Stimulated activated CD8-positive, alpha-beta memory T cell treated with anti-CD3 and anti-CD28 coated beads, Interleukin-7, amount 100 ng/mL, for 48 hours (primary cell): ENCODE measurements at places on chromosomes 1 and 21.

GRCh38 chr1:54658164-54658913 lies 16.8 kb downstream of the MROH7 start:
- no peak for DNase-seq

DNA sequence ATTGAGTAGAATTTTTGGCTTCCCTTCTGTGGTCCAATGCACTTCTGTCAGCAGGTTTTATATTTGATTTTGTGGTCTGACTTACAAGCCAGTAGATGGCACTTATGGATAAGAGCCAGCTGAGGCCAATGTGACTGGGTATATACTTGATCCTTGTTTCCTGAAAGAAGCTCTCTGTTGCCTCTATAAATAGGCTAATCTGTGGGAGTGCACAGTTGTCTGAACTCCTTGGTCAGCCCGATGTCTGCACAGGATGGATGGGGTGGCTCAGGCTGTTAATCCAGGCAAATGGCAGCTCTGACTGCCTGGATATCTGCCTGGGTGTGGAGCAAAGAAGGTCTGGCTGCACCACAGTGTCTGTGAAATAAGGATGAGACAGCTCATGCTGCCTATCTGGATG lies 1183.7 kb upstream of the PRMT6 start:
- DNase-seq: no peak

DNA sequence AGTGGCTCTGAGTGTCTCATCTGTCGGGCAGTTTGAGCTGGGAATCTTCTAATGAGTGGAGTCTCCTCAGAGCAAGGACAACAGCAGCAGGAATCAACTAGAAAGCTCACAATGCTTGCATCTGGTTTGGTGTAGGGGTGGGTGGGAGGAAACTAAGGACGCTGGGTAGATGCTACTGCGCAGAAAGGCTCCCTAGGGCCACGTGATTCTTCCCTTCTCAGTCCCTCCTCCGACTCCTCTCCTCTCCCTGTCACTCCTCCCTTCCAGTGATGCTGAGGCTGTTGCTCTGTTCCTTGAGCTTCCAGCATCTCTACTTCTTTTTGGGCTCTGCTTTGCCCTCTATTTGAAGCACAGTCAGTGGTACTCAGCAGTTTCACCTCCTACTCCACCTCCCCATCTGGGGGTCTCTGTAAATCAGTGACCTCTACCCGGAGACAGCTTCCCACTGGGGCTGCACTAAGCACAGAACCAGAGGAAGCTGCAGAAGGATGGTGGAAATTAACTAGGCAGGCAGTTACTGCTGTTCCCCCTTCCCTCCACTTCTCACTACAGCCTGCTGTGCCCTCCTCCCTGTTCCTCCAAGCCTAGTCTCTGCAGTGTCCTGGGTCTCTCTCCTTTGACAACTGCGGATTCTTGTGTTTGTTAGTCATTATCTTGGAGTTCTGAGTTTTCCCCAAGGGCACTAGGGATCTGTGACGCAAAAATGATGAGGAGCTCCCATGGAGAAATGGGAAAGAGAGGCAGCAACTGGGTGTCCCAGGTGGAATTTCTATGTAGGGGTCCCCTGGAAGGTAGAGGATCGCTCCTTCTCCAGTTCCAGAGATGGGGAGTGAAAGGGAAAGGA lies 5.8 kb downstream of the LINGO4 start:
- DNase-seq: no peak

DNA sequence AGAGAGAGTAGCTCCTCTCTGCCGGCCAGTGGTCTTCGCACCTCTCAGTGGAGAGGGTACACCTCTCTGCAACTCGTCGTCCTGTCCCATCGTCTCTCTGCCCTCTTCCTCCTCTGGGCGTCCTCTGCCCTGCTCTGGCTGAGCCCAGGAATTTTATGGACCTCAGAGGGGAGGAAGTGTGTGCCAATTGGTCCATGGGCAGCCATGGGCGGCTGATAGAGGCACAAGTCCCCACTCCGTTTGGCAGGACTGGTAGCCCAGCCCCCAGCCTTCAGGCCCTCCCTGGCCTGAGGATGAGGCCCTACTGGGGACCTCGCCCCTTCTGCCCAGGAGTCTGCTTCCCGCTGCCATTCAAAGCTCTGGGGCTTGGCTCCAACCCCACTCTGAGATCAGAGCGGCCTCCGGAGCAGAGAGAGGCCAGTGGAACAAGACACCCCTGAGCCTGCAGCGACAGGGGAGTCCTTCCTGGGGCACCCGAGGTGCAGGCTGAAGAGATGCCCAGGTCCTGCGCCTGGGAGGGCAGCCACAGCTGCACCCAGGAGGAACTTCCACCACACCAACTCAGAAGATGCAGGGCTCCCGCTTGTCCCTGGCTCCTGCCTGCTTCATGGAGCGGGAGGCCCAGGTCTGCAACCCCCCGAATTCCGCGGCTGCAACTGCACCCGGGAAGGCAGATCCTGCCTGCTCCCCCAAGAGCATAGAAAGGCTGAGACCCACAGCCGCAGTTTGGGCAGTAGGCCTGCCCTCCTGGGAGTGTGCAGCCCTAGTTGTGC lies 659.9 kb downstream of the KCNT2 start:
- DNase-seq: no peak

DNA sequence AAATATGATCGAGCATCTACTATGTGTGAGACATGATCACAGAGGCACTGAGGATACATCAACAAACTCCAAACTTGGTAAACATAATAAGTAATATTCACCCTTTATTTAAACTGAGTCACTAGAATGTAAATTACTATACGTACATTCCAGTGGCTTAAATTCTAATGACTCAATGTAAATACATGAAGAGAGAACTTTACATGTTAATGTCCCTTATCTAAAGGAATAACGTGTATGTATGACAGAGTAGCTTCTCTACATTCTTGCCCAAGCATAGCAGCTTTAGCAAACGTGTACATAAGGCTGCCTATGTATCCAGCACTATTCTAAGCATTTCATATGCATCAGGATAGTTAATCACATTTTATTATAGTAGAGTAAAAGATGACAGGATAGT lies 111.8 kb upstream of the CYYR1 start:
- no peak for DNase-seq

- no peak for DNase-seq
Observed at GRCh38 chr1:241343956-241344355, 13.0 kb downstream of the RGS7 start.

DNA sequence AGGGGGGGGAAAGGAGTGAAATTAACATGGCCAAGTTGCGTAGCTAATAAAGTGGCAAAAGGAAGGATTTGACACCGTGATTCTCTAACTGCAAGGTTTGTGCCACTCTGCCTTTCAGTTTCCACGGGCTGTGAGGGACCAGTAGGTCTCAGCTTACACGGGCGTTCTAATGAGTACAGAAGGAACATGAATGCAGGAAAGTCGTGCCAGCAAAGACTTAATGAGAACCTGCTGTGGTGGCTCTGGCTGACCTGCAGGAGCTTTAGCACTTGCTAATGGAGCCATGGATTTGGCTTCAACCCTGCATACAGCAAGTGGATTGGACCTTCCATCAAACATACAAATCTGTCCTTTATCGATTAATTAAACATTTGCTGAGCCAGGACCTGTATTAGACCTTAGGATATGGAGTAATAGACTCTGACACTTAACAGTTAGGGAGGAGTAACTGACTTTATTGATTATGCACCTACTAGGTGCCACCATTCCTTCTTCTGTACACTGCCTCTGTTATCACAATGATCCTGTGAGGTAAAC lies 15.1 kb upstream of the PITHD1 start:
- no peak for DNase-seq

DNA sequence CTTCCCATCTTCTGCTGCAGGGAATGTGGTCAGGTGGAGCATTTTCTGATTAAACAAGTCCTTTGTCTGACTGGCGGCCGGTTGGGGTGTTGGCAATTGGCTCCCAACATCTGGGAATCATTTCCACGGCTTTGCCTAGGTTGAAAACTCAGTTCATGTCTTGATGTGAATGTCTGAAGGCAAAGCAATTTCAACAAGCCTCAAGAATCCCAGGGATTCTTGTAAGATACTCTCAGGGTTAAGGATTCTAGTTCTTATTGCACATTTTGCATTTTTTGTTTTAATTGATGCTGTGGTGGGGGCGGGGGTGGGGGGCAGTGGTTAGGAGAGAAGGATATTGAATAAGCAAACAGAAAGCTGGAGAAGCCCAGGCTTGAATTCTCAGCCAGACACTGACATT lies 273.9 kb downstream of the KIF26B start:
- no peak for DNase-seq

DNA sequence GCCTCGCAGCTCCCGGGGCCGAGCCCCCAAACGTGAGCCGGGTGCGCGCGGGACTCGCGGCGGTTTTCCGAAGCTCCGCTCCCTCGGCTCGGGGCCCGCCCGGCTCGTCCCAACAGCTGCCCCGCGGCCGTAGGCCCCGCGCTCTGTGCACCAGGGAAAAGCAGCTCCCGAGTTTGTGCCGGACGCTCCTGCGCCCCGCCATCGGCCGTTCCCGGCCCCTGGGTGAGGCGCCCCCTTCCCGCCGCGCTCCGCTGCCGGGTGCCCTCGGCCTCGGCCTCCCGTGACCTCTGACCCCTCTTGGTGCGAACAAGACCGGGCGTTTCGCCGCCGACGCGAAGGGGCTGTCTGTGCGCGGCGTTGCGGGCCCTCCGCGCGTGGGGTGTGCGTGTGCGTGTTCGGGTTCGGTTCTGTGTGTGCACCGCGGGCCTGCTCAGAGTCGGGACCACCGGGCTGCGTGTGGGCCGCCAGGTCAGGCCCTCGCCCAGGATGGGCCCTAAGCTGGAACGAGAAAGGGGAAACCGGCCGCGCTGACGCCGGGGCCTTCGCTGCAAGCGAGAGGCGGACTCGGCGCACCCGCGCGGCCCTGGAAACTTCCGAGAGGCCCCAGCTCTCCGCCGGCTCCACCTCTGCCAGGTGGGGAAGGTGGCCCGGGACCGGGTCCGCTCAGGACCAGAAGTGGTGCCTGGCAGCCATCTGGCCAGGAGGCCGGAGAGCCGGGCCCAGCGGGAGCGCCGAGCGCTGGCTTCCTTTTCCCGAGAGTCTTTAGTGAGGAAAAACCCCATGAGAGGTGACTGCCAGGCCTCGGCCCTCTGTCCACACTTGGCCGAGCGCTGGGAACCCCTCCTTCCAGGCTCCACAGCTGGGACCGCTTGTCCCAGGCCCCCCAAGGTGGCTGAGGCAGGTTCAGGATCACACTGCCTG lies 1.9 kb downstream of the PRDM16 start:
- DNase-seq: no peak

DNA sequence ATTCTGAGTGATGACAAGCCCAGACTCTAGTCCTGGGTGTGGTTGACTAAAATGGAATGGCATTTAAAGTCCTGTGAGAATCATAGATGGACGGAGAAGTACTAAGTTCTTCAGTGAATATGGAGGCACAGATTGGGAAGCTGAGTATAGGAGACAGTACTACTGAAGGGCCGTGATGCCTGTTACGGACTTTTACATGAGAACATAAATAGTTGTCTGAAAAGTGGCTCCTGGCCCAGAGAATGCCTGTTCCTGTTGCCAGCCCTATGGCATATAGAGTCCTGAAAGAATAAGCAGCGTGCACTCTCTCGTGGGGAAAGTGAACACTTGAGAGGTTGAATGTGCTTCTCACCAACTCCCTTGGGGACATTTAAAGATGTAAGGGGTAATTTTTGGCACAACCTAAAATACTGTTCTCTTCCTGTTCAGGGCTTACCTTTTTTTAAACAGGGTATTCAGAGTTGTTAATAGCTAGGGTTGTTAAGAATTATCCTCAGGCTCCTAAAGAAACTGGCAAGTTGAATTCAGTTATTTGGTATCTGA lies 20.4 kb downstream of the CCT8 start:
- no peak for DNase-seq

- no peak for DNase-seq
Observed at GRCh38 chr21:43585924-43586413, 73.3 kb downstream of the HSF2BP start.

DNA sequence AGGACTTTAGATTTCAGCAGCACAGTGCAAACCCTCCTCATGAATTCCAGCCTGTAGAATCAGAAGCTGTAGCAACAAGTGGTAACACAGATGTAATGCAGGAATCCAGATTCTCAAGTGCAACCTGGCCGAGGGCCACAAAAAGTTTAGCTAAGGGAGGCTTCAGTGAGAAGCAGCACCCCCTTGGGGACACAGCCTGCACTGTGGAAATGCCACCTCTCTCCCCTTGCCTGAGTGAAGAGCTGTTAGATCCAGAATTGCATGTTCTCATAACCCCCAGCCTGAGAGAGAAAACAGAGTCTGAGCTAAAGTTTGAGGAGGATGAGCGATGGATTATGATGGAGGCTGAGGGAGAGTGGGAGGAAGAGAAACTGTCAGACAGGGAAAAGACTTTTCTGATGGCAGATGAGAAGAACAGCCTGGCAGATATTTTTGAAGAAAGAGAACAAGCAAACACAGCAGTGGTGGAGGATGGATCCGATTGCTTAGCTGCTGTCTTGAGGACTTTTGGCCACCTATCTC lies 80.5 kb upstream of the BMP8A start:
- peak; percentile 8 for DNase-seq
